ENCODE measurements at places on chromosomes 1 and 21.

DNA sequence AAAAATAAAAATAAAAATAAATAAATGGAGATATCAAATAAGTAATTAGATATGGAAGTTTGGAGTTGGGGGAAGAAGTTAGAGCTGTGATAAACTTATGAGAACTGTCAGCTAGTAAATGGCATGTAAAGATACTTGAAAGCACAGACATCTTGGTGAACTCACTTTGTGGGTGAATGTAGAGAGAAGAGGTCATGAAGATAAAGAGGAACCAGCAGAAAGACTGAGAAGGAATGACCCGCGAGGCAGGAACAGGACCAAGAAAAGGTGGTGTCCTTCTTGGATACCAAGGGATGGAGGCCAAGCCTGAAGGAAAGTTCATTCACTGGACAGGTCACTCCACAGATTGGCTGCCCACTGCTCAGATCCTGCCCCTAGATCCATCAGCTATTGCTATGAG lies 4.7 kb upstream of the CAPZB start:
- DNase-seq = no peak

GRCh38 chr21:33883118-33883517 lies 32.5 kb downstream of the ATP5PO start:
- no peak for DNase-seq

DNA sequence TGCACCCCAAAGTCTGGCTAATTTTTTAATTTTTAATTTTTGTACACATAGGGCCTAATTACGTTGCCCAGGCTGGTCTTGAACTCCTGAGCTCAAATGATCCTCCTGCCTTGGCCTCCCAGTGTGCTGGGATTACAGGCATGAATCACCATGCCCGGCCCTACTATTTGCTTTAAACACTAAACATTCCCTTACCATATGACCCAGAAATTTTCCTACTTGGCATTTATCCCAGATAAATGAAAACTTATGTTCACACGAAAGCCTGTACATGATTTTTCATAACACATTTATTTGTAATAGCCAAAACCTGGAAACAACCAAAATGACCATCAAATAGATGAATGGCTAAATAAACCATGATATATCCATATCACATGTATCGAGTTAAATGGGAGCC lies 35.8 kb downstream of the NDUFS5 start:
- no peak for DNase-seq

- DNase-seq = no peak
These were observed 77.1 kb downstream of the PATJ start for GRCh38 chr1:61819421-61819820.

DNA sequence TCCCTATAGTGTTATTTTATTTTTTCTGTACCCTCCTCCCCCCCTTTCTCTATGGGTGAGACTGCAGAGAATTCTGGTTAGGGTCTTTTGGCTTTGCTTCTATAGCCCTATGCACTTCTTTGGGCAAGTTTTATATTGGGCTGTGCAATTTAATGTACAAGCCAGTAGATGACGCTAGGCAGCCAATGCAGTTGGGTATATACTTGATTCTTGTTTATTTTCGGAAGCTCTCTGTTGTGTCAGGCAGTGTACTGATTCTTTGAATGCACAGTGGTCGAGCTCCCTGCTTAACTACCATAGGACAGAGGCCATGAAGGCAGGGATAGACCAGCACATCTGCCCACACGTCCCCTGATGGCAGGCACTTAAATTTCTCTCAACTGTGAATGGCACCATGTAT lies 34.1 kb upstream of the GPR52 start:
- no peak for DNase-seq

- DNase-seq = no peak
These were observed 107.3 kb downstream of the NMNAT2 start for GRCh38 chr1:183310753-183311479.

- DNase-seq = no peak
These were observed 70.1 kb downstream of the CASZ1 start for GRCh38 chr1:10726355-10726754.

- no peak for DNase-seq
These were observed 770 bp downstream of the NTNG1 start for GRCh38 chr1:107141491-107142126.

DNA sequence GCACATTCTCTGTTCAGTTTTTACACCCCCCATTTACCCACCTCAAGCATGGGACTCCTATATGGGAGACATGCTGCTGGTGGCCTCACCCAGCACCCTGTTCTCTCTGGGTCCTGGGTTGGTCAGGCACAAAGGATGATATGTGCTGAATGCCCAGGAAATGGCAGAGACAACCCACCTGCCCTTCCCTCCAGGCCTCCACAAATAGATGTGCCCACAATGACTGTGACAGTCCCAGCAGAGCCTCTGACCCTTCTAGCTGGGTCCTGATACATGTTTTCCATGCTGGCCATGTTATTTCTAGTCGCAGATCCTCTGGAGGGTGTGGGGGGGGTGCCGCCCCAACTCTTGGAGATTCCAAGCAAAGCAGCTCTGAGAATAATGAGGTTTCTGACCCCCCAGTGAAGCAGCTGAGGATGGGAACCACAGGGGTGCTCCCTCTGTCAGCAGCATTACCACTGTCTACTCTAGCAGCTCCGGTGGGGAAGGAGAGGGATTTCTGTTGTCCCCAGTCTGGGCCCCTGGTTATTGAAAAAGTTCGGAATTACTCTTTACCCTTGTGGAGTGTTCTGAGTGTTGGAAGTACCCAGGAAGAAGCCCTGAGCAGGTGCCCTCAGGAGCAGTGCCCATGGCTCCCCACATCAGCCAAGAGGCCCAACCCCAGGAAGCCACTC lies 1.2 kb upstream of the CCDC28B start:
- no peak for DNase-seq

All from stimulated activated CD4-positive, alpha-beta T cell treated with anti-CD3 and anti-CD28 coated beads, TNF-alpha, amount 100 ng/mL, for 4 hours (primary cell).